ENCODE measurements at places on chromosomes 13 and 19.

DNA sequence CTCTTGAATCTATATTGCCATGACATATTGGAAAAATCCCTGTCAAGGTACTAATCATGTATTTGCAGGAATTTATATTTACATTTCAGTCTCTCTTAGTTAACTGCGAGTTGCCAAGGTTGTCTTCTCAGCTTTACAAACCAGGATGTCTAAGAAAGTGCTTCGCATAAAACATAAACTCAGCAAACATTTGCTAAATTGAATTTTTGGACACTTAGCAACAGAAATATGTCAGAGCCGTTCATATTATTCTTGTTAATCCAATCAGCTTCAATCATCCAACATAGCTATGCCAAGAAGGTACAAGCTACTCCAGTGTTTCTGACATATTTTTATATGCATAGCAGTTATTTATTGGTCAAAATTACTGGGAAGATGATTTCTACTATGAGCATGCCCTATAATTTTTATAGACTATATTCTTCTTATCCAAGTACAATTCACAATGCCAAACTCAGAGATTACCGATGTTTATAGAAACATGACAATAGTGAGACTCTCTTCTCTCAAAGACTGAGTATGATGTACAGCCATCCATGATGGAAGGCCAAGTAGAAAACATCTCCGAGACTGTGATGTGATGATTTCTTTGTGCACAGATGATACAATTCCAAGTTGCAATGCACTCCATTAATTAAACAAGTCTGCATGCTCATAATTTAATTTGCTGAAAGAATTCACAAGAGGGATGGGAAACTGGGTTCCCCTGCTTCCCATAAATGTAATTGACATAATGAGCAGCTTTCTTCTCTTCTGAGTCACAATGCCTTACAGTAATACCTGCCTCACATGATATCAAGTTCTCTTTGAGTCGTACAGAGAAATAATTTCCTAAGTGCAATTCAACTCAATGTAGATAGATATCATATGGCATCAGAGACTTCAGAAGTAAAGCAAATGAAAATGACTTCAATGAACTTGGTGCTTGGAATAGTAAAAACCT, 776.3 kb downstream of the EFNB2 start:
- no peak for DNase-seq

- no peak for DNase-seq
Measured at GRCh38 chr19:3456925-3457527, 23.3 kb downstream of the SMIM24 start.

DNA sequence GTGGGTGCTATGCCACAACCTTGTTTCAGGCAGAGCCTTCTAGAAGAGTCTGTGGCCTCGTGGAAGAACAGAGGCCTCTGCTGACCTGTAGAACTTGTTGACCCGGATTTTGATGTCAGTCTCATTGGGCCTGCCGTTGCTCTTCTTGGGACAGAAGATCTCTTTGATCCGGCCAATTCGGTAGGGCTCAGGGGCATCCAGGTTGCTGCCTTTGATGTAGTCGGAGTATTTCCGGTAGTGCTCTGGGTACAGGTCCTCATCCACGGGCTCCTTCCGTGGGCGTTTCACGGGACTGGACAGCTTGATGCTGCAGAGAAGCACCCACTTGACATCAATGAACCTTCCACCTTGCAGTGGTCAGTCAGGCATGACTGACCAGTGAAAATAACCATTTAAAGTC, 24.0 kb upstream of the EIF3G start:
- DNase-seq = no peak

DNA sequence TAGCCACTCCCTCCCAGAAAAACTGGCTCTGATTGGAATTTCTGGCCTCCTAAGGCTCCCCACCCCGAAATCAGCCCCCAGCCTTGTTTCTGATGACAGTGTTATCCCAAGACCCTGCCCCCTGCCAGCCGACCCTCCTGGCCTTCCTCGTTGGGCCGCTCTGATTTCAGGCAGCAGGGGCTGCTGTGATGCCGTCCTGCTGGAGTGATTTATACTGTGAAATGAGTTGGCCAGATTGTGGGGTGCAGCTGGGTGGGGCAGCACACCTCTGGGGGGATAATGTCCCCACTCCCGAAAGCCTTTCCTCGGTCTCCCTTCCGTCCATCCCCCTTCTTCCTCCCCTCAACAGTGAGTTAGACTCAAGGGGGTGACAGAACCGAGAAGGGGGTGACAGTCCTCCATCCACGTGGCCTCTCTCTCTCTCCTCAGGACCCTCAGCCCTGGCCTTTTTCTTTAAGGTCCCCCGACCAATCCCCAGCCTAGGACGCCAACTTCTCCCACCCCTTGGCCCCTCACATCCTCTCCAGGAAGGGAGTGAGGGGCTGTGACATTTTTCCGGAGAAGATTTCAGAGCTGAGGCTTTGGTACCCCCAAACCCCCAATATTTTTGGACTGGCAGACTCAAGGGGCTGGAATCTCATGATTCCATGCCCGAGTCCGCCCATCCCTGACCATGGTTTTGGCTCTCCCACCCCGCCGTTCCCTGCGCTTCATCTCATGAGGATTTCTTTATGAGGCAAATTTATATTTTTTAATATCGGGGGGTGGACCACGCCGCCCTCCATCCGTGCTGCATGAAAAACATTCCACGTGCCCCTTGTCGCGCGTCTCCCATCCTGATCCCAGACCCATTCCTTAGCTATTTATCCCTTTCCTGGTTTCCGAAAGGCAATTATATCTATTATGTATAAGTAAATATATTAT, 6.1 kb downstream of the FOSB start:
- no peak for DNase-seq

GRCh38 chr19:15631817-15632216, 8.9 kb upstream of the CYP4F3 start:
- no peak for DNase-seq

DNA sequence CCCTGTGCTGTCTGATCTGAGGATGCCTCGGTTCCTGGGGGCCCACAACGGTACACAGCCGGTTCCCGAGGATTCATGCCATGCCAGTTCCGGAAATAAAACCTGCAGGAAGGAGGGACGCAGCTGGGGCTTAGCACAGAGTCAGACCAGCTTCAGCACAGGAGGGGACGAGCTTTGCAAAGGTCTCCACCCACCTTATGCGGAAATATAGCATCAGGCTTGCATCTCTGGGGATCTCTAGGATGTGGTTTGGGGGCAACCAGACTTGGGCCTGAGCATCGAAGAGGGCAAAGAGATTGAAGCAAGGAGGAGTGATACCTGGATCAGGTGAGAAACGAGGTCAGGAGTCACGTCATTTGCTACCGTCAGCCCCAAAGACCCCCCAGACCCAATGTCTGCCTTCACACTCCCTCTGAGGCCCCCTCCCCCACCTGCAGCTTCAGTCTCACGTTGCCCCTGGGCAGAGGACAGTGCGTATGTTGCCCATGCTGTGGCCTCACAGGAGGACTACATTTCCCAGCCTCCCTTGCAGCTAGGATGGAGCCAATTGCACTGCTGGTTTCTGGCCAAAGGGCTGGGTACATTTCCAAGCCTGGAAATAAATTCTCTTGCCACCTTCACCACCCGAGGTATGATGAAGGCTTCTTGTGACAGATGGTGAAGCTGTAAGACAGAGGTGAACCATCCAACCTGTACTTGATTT, 12.1 kb downstream of the TYK2 start:
- no peak for DNase-seq

GRCh38 chr19:3670796-3671679, 29.2 kb downstream of the PIP5K1C start:
- no peak for DNase-seq

DNA sequence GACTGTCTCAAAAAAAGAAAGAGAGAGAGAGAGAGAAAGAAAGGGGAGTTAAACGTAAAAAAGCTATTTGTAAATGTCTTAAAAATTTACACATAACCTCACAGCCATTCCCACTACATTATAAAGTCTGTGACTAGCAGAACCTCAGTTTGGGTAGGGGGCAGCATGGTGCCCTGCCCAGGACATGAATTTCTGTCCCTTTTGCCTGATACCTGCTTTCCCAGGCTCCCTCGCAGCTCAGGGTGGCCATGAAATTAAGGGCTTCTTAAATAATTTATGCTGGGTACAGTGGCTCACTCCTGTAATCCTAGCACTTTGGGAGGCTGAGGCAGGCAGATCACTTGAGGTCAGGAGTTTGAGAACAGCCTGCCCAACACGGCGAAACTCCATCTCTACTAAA, 4.8 kb downstream of the IFNL1 start:
- DNase-seq = no peak

GRCh38 chr19:40417643-40417981, 4.4 kb upstream of the PRX start:
- DNase-seq = no peak

DNA sequence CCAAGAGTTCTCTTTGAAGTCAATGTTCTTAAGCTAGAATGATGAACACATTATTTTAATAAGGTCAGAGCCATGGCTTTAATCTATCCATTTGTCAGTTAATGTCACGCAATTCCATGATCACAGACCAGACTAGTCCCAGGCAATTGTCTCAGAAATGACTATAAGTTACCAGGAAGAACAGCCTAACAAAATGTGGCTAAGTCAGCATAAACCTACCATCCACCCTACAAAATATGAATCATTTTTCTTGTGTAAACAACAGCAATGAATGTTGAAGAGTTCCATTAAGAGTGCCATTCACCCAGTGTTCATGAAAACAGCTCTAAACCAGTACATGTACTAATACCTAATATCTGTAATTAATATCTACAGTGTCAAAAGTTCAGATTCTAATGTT, 127.5 kb downstream of the KCTD12 start:
- DNase-seq = no peak

GRCh38 chr13:43744261-43745031, 42.3 kb downstream of the ENOX1 start:
- DNase-seq = no peak

DNA sequence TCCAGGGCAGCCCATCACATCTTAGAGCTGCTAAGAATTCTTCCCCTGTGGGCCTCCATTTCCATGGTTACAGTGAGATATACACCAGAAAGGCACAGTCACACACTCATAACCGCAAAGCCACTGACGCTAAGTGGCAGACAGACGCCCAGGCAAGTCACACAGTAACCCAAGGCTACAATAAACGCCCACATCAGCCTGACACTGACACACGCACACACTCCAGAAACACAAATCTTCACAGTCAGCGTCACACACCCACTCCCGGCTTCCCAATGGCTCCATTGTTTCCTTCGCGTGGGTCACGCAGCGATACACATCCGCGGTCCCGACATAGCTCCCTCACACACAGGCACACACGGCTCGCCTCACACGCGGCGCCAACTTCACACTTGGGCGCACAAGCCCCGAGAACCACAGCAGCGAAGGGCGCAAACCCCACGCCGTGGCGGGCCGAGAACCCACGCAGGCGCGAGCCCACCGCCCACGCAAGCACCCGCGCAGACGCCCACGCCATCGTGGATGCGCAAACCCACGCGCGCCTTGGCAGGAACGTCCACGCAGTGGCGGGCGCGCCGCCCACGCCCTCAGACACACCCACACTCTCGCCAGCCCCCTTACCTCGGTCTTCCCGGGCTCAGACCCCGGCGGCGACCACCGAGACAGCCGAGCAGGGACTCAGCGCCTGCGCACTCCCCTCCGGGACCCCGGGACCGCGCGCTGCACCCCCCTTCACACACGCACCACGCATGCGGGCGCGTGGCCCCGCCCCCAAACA, at the start of gene ZNF667:
Gene ZNF667, minus strand, starts transcription at position 695 of the 778 bp plus-strand sequence. CDS start 14,975 bp downstream, outside the sequence.
- DNase-seq = peak; percentile 25

DNA sequence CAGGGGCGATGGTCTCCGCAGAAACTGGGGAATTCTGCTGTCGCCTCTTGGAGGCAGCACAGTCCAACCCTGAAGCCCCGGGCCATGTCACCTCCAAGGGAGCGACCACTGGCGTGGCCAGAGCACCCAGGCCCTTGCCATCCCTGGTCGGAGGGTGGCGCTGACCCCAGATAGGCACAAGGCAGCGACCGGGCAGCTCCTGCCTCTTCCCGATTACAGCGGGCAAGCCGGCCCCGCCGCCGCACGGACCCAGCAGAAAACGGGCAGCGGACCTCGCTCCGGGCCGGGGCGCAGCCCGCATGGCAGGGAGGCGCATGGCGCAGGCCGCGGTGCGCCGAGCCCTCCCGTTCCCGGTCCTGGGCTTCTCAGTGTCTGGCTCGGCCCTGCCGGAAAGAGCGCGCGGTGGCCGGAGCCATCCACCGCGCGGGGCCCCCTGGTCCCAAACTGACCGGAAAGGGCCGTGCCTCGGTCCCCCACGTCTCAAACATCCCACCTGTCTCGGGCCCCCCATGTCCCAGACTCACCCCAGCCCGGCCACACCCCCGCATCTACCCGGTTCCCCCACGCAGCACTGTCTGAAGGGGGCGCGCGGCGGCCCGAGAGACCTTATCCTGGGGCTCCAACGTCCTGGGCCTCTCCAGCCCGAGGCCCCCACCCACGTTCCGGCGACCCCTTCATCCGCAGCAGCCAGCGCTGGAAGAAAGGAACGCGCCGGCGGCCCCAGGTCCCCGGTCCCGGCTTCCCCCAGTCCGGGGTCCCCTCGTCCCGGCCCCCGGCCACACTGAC, 727 bp downstream of the CERS1 start:
- peak; percentile 71 for DNase-seq

- peak; percentile 97 for DNase-seq
Measured at GRCh38 chr19:47471733-47472457, at the start of gene SLC8A2. TSS of gene SLC8A2 (minus strand) at chr19:47471893. CDS start at chr19:47466403, 5,490 bp downstream.

DNA sequence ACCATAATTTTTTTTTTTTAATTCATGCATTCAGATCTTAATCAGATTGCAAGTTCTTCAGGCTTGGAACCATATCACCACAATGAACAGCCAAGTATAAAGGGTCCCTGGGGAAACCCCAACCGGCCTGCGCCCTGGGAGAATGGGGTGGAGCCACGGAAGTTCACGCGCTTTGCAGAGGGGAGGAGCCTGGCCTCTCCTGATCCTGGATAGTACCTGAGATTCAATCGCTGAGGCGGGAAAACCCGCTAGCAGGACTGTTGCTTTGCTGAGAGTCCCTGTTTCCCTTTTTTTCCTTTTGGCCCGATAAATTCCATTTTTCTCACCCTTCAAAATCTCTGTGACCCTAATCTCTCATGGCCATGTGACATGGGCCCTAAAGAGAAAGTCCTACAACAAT, 385.1 kb downstream of the IRS2 start:
- no peak for DNase-seq

DNA sequence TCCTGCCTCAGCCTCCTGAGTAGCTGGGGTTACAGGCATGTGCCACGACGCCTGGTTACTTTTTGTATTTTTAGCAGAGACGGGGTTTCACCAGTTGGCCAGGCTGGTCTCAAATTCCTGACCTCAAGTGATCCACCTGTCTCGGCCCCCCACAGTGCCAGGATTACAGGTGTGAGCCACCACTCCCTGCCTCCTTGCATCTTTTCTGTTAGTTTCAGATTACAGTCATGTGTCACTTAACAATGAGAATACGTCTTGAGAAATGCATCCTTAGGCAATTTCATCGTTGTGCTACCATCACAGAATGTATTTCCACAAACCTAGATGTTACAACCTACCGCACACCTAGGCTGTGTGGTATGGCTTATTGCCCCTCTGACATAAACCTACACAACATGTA, 180.4 kb downstream of the TM9SF2 start:
- DNase-seq = no peak

DNA sequence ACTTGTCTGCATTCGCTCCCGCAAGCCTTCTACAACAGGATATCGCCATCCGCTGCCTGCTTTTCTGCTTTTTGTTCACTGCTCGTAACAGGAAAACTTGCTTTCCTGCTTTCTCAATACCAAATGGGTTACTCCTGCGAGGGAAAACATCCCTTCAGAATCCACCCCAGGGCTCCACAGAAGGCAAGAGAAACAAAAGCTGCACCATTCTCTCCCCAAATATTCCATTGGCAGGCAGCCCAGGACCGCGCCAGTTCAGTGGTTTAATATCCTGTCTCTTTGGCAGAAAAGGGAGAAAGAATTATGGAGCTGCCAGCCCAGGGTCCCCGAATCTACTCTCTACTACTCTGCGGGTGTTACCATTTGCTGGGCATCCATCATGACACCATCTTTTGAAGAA, 84.7 kb upstream of the DOCK9 start:
- DNase-seq = peak; percentile 79

- DNase-seq = peak; percentile 92
Measured at GRCh38 chr19:6530386-6531162, at the start of gene TNFSF9. TSS of gene TNFSF9 (plus strand) at chr19:6531026. CDS start at chr19:6531037, 11 bp downstream.

Data from cerebellum (tissue), 4 donors.